ENCODE measurements at places on chromosomes 2 and 18.

DNA sequence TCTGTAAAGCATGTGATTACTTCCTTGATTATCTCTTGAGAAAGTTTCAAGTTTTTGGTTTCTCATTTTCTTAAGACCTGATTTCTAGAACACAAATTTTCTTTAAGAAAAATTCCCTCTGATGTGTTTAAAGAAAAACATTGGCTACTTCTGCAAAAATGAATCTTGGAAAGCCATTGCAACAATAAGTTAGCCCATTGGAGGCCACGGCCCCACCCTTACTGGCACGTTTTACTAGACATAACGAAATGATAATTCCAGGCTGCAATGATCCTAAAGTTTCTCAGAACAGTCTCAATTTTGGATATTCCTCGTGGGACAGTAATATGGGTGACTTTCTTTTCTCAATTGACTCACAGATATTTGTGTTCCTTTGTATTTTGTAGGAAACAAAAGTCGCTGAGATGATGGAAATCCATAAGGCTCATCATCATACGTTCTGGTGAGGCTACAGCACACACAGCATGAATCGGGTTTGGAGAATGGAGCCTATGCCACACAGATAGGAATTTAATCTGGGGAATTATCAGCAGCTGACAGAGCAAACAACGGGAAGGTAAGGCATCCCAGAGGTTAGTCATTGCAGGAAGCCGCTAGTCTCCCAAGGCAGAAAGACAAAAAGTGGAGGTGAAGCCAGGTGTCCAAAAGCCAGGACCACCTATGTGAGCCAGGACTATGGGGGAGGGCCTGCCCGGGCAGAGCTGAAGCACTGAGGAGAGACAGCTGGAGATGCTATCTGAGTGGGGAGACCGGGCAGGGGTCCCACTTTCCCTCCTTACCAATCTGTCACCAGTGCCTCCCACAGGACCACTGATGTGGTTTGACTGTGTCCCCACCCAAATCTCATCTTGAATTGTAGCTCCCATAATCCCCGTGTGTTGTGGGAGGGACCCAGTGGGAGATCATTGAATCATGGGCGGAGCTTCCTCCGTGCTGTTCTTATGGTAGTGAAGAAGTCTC, 35.9 kb downstream of the SOWAHC start:
- no peak for DNase-seq

DNA sequence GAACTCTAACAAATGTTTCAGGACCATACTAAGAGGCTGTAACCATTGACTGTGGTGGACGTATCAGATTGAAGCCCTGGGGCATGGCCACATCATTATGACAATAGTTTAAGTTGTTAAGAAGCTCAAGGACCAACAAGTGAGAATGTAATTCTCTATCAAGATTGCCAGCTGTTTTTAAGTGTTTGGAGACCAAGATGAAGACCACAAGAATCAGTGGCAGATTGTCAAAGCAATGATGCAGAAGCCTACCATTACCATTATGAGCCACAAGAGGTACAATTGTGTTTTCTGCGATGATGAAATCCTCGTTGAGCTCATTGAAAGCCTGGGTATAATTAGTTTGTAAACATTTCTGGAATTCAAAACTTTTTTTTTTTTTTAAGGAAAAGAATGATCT, 261.1 kb upstream of the ZEB2 start:
- DNase-seq, result no peak

GRCh38 chr2:28314968-28315367, 77.7 kb upstream of the FOSL2 start:
- no peak for DNase-seq

- no peak for DNase-seq
Observed at GRCh38 chr2:4066217-4066616, 362.8 kb downstream of the DCDC2C start.

DNA sequence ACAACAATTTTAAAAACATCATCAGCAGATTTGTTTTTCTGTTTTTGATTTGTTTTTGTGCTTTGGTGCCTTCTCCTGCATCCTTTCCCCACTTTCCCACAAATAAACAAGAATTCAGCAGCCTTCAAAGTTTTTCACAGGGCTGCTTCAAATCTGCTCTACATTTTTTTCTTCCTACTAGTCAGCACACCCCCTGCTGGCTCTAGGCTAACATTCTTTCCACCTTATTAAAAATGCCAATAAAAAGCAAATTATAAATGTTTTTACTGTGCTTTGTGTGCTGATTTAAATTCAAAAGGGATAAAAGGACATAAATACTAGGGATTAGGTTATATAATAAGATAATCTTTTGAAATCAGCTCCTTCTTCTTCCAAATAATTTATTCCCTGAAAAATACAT, 6.2 kb upstream of the CNTNAP5 start:
- no peak for DNase-seq

DNA sequence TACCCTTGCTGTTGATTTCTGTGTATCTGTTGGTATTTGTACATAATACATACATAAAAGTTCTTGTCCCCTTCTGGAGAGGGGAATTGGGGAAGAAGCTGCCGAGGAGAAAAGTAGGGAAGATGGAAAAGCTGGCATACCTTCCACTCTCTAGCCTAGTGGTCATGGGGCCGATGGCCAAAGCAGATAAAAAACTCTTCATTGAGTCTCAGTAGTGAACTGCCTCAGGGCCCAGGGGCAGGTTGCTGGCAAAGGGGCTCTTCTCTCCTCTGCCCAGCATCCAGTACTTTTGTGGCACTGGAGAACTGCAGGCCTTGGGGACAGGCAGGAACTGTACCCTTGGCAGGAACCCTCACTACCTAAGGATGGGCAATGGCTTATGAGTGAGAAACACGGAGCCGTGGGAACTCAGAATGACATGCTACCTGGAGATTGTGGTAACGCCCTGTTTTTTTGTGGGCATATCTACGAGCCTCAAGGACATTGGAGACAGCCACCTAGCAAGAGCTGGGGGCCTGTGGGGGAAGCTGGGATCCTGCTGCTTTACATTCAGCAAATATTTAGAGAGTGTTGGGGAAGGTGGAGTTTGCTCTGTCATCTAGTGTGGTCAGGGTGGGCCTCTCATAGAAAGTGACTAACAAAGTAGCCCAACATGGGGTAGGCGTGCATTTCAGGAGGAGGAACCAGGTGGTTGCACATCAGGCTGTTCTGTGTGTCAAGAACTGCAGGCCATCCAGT, 22.6 kb upstream of the ITGB6 start:
- no peak for DNase-seq

GRCh38 chr2:222545823-222546795, 109.8 kb downstream of the FARSB start:
- DNase-seq, result no peak

DNA sequence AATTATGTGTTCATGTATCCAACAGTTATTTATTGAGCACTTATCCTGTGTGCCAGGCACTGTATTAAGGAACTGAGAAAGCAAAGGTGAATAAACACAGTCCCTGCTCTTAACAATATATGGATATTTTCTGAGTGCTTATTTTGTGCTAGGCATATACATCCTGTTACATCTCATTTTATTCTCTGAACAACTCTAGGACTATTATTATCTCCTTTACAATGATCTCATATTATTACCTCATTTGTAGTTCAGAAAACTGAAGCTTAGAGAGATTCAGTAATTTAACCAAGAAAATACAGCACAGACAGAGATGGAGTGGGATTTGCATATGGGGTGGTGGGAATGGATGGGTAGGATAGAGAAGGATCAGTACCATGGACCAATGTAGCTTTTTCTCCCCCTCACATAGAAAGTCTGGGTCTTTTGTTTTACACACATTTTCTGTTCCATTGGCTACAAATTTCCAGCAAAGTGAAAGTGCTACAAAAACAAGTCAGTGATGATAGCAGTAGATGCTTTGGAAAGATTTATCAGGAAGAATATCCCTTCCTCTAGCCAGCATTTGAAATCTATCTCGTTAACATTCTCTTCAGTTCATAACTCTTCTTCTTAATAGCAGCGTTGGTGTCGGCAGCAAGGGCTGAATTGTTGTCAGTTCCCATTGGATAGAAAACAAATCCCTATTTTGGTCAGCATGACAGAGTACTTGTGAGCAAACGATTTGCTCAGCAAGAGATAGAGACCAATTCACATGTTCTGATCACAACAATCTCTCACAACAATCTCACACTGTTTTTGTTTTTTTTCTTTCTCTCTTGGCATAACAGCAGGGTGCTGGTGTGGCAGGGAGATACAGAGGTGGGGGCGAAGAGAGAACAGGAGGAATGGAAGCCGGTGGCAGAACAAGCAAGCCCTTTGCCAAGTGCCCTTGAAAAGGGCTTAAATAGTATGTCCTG, 102.2 kb upstream of the KCTD1 start:
- DNase-seq, result no peak

- no peak for DNase-seq
Observed at GRCh38 chr2:160568856-160569255, 75.2 kb upstream of the RBMS1 start.

DNA sequence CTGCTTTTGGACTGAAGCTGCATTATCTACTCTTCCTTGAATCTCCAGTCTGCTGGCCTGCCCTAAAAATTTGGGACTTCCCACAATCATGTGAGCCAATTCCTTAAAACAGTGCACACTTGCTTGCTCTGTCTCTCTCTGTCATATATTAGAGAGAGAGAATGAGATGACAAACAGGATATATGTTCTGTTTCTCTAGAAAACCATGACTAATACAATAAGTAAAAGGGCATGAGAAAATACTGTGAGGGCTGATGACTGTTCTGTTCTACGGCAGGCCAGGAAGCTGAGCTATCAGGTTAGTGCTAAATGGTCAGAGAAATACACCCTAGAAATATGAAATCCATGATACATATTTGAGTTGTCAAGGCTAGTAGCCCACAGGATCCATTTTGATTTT, 1896.8 kb upstream of the CELF4 start:
- DNase-seq, result no peak

GRCh38 chr18:60024345-60024744, 124.5 kb downstream of the PMAIP1 start:
- DNase-seq, result no peak

- no peak for DNase-seq
Observed at GRCh38 chr2:10964052-10964790, 52.5 kb downstream of the KCNF1 start.

- peak; percentile 51 for DNase-seq
Observed at GRCh38 chr2:143284087-143284675, 155.0 kb downstream of the ARHGAP15 start.

DNA sequence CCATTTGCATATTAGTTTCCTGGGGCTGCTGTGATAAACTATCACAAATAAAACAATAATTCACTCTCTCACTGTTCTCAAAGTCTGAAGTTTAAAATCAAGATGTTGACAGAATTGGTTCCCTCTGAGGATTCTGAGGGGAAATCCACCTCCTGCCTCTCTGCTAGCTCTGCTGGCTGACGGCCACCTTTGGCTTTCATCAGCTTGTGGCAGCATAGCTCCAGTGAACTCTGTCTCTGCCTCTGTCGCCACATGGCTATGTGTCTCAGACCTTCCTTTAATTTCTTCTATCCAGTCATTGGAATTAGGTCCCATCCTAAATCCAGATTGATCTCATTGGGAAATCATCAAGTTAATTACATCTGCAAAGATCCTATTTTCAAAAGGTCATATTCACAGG, 38.9 kb upstream of the TRIM43 start:
- no peak for DNase-seq

GRCh38 chr2:210199854-210200253, 25.4 kb downstream of the ACADL start:
- DNase-seq, result no peak

DNA sequence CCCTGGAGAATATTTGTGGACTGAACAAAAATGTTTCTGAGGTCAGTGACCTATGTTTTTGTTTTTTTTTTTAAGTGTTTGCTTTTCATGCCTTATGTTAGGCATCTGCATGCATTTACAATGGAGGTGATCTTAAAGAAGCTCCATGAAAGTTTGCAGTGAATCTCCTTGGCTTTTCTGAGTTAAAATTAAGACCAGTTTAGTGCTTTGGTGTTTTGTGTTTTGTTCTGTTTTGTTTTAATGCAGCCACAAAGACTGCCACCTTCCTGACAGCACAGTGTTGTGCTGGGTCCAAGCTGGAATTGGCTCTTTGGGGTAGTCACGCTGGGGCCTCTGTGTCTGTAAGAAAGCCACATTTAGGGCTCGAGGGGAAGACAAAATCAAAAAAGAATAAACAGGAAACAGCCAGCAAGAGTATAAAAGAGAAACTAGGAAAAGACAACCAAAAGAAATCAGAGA, 396.2 kb downstream of the ARHGAP15 start:
- DNase-seq, result no peak

DNA sequence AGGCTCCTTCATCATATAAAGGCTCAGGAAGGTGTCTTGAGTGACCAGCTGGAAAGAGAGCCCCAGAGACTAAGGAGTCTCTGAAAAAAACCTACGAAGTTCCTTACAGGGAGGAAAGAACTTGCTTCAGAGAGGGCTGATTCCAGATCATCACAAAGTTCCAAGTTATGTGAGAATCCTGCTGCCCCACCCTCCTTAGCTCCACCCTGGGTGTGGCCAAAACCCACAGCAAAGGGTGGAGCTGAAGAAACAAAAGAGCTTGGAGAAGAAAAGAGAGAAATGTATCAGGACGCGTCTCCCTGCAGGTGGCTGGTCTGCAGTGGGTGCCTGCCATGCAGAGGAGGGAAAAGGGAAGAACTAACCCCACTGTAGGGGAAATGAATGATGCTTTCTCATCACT, 32.8 kb upstream of the ZNF396 start:
- no peak for DNase-seq

GRCh38 chr2:28049899-28050298, 159.4 kb downstream of the BABAM2 start:
- DNase-seq, result no peak

DNA sequence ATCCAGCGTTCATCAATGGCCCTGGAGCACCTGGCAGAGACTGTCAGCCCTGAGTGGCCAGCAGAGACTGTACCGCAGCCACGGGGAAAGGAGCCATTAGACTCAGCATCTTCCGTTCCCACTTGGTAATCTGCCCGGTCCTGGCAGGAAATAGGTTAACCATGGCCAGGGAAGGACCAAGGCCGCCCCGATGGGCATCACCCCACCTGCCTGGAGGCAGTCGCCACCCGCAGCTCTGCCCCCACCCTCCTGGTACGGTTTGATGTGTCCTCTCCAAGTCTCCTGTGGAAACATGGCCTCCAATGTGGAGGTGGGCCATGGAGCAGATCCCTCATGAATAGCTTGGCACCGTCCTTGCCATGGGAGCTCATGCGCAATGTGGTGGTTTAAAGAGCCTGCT, 75.3 kb downstream of the RTP5 start:
- DNase-seq, result no peak

DNA sequence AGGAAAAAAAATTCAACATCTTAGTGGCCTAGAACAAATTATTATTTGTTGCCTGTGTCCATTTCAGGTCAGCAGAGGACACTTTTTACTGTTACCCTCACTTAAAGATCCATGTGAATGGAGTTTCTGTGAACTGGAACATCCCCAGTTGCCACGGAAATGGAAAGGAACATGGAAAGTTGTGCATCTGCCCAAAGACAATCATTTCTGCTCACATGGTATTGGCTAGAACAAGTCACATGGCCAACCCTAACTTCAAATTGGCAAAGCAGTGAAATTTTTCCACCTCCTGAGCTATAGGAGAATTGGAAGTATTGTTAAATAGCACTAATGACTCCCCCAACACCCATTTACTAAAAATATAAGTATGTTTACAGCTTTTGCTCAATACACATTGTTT, 71.2 kb upstream of the CCBE1 start:
- DNase-seq, result no peak

- no peak for DNase-seq
Observed at GRCh38 chr2:63425606-63426005, 162.7 kb downstream of the WDPCP start.

All from NCI-H460 (cell line).